ENCODE measurements at places on chromosomes 5 and 9.

DNA sequence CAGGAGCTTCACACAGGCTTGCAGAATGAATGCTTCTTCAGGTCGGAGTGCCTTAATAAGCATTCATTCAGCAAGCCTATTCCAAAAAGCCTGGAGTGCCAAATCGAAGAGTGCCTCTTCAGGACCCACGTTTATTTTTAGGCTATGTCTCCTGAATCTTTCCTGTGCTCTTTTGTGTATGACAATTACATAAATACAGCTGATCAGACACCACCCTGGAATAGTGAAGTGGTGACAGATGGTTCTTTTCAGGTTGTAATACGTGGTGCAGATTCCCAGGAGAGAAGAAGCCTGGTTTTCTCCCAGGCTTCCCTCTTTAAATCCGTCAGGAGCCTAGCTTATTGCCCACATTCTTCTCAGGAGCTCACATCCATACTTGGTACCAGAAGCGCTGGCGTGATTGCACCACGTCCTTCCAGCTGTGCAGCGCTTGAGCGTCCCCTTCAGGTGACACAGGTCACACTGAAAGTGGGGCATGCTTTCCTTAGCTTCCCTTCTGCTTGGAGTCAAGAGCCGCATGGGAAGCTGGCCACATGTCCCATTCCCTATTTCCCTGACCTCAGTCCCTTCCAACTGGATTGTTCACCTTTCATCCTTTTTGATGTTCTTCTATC, 123.1 kb downstream of the ADCY2 start:
- DNase-seq = no peak

- no peak for DNase-seq
These were observed 158.7 kb downstream of the CCDC171 start for GRCh38 chr9:15711531-15711930.

DNA sequence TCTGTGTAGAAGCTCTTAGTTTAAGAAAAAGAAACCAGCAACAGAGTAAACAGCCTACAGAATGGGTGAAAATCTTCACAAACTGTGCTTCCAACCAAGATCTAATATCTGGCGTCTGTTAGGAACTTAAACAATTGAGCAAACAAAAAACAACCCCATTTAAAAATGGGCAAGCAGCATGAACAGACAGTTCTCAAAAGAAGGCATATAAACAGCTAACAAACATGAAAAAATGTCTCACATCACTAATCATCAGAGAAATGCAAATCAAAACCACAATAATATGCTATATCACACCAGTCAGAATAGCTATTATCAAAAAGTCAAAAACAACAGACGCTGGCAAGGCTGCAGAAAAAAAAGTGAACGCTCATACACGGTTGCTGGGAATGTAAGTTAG, 83.7 kb upstream of the CCDC152 start:
- no peak for DNase-seq

GRCh38 chr5:146731909-146732659, 146.5 kb downstream of the PPP2R2B start:
- DNase-seq = no peak

GRCh38 chr5:109786206-109786855, 96.6 kb downstream of the MAN2A1 start:
- DNase-seq = no peak

DNA sequence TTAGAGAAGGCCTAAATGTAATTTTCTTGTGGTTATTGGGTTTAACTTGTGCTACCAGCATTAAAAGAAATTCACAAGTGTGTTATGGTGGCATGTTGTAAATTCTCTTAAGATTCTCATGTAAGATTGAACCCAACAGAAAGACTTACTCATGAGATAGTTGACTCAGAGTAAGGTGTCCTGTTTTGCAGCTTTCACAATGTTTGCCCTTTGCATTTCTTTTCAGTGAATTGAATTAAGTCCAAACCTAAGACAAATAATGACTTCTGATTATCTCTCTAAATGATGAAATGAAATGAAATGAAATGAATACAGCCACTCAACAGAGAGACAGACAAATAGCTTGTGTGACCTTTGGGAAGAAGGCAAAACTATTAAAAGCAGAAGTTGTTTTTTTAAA, 1696.9 kb upstream of the WWC1 start:
- no peak for DNase-seq

DNA sequence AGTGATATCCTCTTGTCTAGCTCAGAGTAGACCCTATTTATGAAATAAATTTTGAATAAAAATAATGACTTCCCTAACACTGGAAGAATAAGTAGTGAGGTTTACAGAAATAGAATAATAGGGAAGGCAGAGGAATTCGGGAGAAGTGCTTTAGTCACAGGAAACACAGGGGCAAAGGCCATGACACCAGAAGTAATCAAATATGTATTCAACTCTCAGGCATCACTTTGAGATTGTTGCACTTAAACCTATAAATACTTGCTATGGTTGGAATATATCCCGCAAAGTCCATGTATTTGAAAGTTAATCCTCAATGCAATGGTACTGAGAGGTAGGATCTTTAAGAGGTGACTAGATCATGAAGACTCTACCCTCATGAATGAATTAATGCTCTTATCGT, 166.8 kb downstream of the YIPF5 start:
- no peak for DNase-seq

GRCh38 chr5:68086857-68087256, 128.7 kb upstream of the PIK3R1 start:
- no peak for DNase-seq

GRCh38 chr9:128733256-128733655, 9.3 kb upstream of the ZDHHC12 start:
- peak; percentile 11 for DNase-seq

DNA sequence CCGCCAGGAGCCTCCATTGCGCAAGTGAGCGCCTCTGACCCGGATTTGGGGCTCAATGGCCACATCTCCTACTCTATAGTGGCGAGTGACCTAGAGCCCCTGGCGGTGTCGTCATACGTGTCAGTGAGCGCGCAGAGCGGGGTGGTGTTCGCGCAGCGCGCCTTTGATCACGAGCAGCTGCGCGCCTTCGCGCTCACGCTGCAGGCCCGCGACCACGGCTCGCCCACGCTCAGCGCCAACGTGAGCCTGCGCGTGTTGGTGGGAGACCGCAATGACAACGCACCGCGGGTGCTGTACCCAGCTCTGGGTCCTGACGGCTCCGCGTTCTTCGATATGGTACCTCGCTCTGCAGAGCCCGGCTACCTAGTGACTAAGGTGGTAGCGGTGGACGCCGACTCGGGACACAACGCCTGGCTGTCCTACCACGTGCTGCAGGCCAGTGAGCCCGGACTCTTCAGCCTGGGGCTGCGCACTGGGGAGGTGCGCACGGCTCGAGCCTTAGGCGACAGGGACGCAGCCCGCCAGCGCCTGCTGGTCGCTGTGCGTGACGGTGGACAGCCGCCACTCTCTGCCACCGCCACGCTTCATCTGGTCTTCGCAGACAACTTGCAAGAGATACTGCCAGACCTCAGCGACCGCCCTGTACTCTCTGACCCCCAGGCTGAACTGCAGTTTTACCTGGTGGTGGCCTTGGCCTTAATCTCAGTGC, 1.9 kb downstream of the PCDHGB6 start:
- no peak for DNase-seq

GRCh38 chr5:109351988-109352864, 57.5 kb downstream of the PJA2 start:
- no peak for DNase-seq

DNA sequence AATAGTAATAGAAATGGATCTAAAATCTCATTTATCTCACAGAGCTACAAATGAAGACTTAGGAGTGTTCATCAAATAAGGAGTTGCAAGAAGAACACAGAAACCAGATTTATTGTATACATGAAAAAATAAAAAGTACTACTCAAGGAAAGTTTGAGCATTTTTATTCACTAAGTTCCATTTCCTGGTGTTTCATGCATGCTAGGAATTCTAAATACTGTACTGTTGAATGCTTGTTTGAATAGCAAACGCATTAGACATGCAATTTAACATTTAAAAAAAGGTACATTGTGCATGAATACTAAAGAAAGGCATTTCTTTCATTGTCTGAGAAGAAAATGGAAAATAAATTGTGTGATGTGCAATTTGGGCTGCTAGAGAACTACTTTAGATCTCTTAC, 52.1 kb downstream of the C6 start:
- DNase-seq = no peak

GRCh38 chr5:170629566-170630175, 125.9 kb downstream of the KCNIP1 start:
- no peak for DNase-seq

DNA sequence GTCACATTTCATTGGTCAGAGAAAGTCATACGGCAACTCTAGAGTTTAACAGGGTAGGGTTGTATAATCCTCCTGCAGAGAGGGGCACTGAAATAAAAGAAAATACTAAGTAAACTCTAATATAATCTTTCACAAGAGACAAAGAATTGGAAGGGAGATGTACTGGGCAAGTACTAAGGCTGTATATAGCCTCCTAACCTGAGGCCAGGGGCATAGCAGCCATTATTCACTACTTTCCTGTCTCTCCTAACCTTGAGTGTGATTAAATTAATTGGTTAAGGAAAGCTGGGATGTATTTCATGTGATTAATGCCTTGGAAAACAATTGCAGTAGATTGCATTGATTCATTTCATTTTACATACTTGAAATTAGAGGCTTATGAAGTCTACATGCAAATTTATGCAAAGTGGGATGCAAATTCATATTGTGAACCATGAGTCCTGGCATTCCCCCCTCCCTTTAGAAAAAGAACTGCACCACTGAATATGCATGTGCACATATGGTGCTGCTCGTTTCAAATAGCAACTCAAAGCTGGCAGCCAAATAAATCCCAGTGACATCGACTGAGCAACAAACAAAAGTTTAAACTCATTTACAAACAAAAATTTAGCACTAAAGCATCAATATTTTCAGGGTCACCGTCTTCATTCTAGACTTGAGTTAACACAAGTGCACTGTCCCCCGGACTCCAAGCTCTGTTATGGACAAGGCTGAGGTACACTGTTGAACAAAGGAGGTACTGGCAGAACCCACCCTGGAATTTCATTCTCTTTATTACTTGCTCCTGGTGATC, 70.0 kb downstream of the DMAC1 start:
- no peak for DNase-seq

DNA sequence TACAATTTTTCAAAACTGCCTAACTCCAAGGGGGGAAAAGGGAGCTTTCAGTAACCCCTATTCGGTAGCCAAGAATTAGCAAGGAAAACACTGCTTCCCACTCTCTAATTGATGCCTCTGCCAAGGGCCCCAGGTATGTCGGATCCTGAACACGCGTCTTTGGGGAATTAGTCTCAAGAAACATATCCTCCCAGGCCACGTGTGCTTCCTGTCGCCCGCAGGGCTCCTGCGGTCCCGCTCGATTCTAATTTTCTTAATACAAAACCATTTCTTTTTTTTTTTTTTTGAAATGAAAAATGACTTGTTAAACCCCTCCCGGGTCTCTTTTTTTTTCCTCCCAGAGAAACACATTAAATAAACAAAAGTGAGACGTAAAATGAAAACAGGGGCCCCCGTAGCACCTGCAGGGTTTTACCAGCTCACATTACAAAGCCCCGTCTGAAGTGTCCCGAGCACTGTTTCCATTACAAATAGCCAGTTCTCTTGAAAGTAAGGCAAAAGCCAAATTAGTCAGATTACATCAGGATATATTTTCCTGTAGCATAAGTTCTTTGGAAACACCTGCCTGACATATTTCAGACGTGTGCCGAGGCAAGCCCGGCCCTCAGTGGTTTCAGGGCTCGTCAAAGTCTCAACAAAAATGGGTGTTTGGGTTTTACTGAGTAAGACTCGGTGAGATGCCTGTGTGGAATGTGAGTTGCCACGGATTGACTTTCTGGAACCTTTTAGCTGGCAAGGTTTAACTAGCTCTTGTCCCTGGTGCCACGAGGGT, 21.5 kb downstream of the SMIM23 start:
- DNase-seq = no peak

DNA sequence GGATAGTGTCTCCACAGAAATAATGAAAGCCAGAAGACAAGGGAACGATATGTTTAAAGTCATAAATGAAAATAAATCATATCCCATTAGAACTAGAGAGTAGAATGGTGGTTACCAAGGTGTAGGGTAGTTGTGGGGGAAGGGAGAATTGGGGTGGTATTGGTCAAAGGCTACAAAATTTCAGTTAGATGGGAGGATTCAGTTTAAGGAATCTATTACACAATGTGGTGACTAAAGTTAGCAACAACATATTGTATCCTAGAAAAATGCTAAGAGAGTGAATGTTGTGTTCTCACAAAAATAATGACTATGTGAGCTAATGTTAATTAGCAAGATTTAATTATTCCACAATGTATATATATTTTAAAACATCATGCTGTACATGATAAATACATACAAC, 27.8 kb upstream of the LARP1 start:
- no peak for DNase-seq

GRCh38 chr9:94097788-94098414, 13.6 kb downstream of the PTPDC1 start:
- no peak for DNase-seq

DNA sequence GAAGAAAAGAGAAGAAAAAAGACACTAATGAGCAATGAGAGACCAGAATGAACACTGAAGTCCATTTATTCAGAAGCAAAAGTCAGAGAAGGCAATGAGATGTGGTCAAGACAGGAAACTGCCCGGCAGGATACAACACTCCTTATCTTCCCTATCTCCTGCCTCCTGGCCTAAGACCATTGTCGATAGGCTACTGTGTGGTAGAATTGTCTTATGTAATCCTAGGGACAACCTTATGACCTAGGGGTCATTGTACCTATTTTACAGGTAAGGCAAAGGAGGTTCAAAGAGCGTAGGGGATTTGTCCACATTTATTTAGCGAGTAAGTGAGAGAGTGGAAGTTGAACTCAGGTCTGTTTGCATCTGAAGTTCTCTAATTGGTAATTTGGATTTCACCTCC, 63.0 kb upstream of the PTPN3 start:
- DNase-seq = no peak

- no peak for DNase-seq
These were observed 281.8 kb downstream of the AOPEP start for GRCh38 chr9:95008151-95008771.

GRCh38 chr5:73751254-73751914, 125.4 kb downstream of the ARHGEF28 start:
- DNase-seq = no peak

DNA sequence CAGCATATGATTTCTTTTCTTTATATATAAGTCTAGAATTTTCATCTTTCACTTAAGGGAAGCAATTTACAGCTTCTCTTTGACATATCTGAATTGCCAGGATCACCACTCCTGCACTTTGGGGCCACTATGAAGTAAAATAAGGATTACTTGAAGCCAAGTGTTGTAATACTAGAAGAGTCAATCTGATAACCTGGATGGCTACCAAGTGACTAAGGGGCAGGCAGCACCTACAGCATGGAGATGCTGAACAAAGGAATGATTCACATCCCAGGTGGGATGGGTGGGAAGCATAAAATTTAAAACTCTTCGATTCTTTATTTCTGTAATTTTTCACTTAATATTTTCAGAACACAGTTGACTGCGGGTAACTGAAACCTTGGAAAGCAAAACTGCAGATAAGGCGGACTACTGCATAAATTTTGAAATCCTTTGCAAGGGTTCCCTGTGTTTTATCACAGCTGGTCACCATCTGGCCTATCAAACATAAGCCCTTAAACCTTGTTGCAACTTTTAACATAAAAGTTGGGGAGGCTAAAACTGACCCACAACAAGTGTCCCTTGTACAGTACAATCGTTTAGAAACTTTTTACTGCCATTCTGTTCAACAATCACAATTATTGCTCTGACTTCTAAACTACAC, 31.2 kb downstream of the NR3C1 start:
- DNase-seq = no peak
